Activated T-helper 9 cell treated with anti-CD3 and anti-CD28 coated beads, Interleukin-2, amount 50 U/mL, for 16 hours (primary cell): ENCODE measurements at places on chromosomes 12 and 14.

DNA sequence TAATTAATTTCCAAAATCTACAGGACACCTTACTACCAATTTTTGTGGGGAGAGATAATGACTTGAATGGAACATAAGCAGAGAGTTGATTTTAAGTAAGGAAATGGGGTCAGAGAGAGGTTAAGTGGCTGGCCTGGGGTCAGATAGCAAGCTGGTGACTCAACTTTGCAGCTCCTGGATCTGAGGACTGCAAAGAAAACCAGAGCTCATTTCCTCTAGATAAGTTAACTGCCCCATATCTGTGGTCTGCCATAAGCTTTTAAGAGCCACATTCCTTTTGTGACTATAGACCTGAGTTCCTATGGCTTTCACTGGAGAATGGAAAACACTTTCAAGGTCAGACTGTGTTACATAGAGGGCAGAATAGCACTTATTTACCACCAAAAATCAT, 201.2 kb upstream of the PRICKLE1 start:
- no peak for DNase-seq

DNA sequence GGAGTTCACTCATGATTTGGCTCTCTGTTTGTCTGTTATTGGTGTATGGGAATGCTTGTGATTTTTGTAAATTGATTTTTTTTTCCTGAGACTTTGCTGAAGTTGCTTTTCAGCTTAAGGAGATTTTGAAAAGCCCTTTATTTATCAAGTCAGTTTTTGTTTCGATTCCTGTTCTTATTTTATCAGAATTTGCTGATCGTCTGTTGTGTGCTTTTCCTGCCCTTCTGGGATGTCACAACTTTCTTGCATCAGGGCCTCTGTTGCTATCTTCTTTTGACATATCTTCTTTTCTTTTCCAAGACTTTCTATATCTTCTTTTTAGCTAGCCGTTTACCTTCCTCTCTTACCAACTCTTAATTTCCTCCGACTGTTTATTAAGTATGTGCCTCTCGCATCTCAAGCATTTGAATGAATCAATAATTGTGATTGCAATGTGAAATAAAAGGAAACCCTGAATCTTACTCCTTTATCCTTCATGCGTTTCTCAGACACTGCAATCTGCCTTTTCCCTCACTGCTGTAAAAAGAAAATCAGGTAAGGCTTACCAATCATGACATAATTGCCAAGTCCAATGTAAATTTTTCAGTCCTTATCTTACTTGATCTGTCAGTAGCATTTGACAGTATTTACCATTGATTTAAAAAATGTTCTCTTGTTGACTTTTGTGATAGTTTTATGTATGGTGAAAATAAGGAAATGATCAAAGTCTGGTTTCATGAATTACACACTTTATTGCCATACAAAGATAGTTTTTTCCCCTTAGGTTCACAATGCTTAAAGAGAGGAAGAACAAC, 53.0 kb downstream of the ETNK1 start:
- DNase-seq: no peak

GRCh38 chr12:14072987-14073386, 91.6 kb upstream of the GRIN2B start:
- no peak for DNase-seq

DNA sequence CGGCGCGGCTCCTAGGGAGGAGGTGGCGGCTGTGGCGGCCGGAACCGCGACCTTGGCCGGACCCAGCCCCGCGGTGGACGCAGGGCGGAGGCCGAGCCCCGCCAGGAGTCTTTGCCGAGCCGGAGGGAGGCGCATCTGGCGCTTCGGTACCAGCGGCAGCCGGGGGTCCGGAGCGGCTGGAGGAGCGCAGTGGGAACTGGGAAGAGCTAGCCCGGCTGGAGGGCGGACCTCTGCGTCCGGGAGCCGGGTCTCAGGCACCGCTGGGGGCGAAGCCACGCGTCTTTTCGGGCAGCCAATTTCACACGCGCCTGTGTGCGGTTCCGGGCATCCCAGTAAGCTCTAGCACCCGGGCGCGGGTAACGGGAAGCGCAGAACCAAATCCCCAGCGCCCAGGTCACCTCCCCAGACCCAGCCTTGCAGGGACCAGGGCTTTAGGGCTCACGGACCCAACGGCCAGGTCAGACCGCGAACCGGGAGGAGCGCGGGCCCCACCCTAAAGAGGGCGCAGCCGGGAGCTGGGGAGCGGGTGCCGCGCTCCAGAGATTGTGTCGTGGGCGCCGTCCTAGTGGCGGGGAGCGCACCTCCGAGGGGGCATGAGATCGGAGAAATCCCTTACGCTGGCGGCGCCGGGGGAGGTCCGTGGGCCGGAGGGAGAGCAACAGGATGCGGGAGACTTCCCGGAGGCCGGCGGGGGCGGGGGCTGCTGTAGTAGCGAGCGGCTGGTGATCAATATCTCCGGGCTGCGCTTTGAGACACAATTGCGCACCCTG, 89.4 kb downstream of the GALNT8 start:
- DNase-seq: no peak

- DNase-seq: no peak
Observed at GRCh38 chr12:96401076-96401871, 1.0 kb upstream of the CDK17 start.

DNA sequence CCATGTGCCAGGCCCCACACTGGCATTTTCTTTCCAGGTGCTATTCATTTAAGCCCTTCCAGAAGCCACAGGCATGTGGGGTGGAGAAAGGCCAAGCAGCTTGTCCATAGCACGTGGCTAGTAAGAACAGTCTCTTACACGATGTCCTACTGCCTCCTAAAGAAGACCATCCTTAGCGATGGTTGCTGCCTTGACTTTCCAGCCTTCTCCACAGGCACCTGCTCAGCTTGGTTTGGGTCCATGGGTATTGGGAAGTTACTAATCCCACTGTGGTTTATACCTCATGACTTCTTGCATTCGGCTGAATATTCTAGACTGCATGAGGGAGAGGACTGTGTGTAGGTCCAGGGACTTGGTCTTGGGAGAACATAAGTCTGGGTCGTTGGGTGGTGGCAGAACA, 49.2 kb downstream of the NINJ2 start:
- no peak for DNase-seq

GRCh38 chr14:65251213-65251612, 148.9 kb upstream of the MAX start:
- DNase-seq: no peak

- peak; percentile 27 for DNase-seq
Observed at GRCh38 chr12:124646385-124647230, 79.2 kb upstream of the NCOR2 start.

- no peak for DNase-seq
Observed at GRCh38 chr12:104627990-104628830, 171.5 kb downstream of the CHST11 start.

- DNase-seq: no peak
Observed at GRCh38 chr12:53208877-53209463, 1.9 kb upstream of the ITGB7 start.

DNA sequence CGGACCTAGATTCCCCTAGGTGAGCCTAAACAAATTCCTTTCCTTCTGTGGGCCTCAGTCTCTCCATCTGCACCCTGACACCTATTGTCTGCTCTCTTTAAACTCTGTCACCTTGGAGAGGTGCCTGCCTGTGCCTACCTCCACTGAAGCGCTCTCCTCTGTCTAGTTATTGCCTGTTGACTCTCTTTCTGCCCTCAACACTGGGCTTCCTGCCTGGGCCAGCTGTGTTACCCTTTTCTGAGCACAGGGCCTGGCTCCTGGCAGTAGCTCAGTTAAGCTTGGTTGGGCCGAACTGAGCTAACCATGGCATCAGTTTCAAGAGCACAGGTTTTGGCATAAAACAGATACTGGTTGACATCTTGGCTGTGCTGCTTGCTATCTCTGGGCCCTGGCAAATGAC, 43.5 kb downstream of the PRMT8 start:
- no peak for DNase-seq

GRCh38 chr14:65922142-65922541, 509.6 kb downstream of the FUT8 start:
- DNase-seq: no peak

DNA sequence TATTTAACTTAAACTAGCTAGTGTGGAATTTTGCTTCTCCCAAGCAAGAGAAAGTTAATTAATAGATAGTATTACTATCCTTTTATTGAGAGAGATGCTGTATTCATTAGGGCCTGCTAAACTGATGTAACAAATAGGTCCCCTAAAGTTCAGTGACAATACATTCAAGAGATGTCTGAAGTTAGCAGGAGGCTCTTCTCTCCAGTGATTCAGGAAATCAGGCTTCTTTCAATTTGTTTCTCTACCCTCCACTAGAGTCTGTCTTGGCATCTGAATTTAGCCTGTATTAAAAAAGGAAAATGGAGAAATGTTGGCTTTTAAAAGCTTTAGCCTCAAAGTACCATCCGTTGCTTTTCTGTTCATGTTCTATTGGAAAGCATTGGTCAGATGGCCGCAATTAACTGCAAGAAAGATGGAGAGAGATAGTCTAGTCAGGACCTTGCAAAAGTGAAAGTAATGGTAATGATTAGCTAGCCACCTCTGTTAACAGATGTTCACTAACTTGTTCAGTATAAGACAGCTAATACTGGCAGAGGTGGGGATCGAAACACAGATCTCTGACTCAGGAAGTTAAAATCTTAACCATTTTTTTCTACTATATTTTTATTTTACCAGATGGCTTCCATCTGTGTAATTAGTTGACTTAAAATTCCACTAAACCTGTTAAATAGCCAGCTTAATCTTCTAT, 786.8 kb downstream of the TMTC2 start:
- no peak for DNase-seq

- DNase-seq: no peak
Observed at GRCh38 chr14:28704153-28704552, 62.4 kb upstream of the FOXG1 start.

DNA sequence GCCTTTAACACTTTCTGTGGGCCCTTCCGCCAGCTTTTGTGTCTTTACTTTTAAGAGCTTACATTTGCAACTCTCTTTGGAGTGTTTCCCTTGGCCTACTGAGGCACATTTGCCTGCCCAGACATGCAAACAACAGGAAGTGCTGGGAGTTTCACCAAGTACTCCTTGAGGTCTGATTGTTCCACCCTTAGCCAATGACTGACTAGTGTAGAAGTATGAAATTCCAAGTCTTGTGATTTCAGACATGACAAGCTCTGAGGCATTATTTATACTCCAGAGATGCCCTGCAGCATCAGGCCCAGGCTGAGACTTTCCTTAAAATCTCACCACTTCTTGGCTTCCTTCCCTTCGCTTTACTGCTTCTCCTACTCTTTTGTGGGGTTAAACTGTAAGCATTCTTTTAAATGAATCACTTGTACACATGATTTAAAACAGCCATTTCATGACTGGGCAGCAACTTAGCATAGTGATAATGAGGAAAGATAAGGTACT, 174.1 kb downstream of the SLC6A15 start:
- no peak for DNase-seq

DNA sequence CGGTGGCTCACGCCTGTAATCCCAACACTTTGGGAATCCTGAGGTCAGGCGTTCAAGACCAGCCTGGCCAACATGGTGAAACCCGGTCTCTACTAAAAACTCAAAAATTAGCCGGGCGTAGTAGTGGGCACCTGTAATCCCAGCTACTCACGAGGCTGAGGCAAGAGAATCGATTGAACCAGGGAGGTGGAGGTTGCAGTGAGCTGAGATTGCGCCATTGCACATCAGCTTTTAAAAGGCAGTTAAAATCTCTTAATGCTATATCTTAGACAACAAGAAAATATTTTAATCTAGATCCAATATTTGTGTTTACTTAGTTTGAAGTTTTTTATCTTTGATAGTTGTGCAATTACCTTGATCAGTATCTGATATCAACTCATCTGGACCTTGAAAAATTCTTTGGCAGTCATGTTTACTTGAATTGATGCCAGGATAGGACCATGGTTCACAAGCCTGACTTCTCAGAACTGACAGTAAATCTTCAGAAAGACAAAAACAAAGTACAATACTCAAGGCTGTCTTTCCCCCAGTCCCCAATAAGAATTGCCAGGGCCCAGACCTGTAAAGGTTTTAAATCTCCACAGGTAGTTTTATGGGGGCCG, 135.0 kb upstream of the AEBP2 start:
- no peak for DNase-seq

DNA sequence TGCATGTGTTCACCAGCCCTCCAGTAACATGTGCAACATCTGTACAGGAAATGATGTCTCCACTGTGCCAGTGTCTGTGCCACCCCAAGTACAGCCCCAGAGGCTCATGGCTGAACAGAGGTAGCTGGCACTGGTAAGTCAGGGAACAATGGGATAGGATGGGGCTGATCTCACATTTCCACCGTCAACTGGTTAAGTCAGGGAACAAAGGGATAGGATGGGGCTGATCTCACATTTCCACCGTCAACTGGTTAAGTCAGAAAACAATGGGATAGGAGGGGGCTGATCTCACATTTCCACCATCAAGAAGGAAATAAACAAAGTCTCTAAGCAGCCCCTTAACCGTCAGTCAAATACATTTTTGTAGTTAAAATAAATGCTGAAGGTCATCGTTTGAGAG, 246.6 kb downstream of the TMEM132D start:
- no peak for DNase-seq

GRCh38 chr14:23727566-23728335, 91.6 kb downstream of the DHRS2 start:
- DNase-seq: no peak

- peak; percentile 16 for DNase-seq
Observed at GRCh38 chr12:100141998-100142850, 450 bp downstream of the BLTP3B start.

DNA sequence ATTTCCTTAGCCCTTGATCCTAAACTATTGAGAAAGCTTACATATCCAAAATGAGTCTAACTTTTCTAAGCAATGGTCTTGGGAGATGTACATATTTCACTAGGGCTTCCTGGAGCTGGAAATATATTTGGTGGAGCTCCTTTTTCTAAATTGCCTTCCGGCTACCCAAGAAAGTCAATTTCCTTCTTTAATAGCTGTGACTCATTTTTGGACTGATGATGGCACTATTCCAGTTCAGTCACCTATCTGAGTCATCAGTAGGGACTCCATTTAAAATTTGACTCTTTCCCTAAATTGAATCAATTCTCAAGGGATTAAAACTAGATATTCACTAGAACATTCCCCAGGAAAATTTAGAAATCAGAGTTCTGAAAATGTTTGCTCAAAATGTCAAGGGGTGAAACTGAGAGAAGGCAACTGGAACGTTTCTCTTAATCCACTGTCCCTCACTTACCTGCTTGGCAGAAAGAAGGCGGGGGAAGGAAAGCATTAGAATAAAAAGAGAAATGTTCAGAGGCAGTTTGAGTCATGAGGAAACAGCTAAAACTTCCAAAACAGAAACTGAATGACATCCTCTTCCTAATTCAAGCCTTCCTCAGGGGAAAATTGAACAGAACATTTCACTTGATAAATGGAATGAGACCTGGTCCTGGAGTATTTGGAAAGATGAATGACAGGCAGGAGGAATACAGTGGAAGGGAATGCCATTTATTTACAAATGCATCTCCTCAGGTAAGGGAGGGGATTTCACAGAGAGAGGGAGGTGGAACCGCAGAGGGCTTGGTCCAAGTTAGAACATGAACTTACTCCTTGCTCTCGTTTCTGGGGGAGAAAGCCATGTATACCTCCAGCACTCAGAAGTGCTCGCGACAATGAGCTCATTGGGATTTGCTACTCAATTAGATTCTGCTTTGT, 91.2 kb downstream of the RGS6 start:
- no peak for DNase-seq

DNA sequence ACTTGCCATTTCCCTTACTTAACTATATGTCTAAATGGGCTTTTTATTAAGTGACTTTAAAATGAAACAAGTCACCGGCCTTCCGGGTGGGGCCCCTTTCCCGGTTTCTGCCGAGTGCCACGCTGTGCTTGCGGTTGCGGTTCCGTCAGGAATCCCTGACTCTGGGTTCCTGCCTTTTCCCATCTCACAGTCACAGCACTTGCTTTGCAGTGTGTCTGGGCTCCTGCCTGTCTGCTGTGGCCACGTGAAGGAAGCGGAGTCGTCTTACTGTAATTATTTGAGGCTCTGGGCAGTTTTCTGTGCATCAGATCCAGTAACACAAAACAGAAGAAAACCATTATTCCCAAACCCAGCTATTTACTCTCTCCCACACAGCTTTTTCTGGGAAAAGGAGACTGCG, 44.0 kb upstream of the FRMD6 start:
- no peak for DNase-seq
